ENCODE measurements at places on chromosomes 4 and X.

GRCh38 chr4:90025248-90025647, 101.9 kb upstream of the CCSER1 start:
- DNase-seq, result no peak

GRCh38 chr4:122764071-122764820, 31.7 kb downstream of the BBS12 start:
- no peak for DNase-seq

GRCh38 chr4:39353478-39354253, 12.5 kb downstream of the RFC1 start:
- DNase-seq, result no peak

- DNase-seq, result peak; percentile 47
Observed at GRCh38 chr4:71004281-71004851, 10.9 kb downstream of the DCK start.

- DNase-seq, result no peak
Observed at GRCh38 chr4:114334884-114335330, 263.7 kb upstream of the UGT8 start.

DNA sequence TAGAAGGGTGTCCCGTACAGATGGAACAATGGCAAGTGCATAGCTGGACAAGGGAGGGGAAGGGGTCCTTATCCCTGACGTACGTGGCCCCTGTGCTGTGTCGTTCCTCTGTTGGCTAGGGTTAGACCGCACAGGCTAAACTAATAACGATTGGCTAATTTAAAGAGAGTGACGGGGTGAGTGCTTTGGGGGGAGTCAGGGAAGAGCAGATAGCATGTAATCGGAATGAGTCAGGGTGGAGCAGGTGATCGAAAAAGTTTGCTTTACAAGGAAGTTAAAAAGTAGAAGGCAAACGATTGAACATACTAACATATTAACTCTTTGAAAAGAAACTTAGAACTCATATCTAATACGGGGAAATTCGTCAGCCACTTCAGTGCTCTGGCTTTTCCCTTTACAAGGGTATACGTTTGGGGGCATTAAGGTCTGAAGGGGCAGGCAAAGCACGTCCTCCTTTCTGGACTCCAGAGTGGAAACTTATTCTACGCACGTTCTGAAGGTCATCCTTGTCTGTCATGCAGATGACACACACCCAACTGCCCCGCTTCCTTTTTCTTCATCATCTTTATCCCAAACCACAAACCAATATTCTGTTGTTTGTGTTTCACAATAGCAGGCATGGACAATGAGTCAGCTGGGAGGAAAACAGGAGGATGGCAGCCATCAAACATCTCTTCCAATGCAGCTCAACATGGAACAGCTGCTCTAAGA, 10.2 kb upstream of the CRLF2 start:
- no peak for DNase-seq

DNA sequence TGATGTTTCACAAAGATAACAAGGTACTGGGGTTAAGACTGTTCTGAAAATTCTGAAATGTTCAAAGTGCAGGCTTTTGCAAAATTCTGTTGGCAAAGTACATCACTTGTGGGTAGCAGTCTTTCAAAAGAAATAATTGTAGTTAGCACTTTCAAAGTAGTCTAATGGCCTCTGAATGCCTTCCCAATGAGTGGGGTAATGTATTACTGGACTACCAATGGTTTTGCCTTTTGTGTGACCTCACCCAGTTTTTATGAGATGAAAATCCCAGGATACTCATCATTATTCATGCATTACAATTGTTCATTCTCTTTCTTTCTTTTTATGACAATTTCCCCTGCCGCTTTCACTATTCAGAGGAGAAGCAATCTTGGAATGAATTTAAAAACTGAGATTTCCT, 686.1 kb downstream of the GLUD2 start:
- DNase-seq, result no peak

DNA sequence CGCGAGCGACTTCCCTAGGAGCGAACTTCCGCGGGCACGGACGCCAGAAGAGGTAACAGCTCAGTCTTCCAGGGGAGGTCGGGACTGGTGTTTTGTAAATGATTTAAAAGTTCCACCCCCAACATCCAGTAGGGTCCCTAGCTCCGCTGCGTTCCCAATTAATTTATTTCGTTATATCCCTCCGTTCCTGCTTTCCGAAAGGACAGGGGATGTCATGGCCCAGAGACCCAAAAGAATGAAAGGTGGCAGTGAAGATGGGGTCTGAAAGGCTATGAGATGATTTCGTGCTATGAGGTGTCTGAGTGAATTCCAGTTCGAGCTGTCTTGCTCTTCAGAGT, 373 bp upstream of the SMIM43 start:
- DNase-seq, result no peak

DNA sequence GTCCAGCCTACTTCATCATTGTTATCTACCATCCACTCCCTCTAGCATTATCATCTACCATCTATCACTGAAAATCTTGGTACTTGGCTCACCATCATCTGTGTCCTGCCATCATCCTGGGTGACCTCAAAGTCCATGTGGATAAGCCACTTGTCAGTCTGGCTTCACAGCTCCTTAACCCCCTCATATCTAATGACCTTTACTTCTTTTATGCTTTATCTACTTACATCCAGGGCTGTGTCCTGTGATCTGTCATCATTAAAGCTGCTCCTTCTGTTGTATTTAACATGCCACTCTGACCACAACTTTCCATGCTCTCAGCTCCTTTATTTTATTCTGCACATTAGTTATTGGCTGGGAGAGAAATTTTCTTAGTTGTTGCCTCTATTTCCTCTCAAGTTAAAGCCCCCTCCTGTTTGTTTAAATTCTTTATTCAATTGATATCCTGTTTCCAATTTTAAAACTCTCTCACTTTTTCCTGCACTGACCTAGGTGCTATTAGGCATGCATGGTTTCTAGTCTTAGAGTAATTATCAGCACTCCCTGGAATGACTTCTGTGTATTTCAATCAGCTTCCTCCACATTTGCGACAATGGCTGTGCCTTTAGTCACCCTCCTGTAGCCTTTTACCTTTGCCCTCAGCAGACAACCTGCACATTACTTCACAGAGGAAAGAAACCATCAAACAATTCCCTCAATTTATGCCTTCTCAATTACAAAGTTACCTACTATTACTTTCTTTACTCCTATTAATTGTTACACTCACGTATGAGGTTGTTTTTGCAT, 8.1 kb upstream of the FABP2 start:
- DNase-seq, result no peak

DNA sequence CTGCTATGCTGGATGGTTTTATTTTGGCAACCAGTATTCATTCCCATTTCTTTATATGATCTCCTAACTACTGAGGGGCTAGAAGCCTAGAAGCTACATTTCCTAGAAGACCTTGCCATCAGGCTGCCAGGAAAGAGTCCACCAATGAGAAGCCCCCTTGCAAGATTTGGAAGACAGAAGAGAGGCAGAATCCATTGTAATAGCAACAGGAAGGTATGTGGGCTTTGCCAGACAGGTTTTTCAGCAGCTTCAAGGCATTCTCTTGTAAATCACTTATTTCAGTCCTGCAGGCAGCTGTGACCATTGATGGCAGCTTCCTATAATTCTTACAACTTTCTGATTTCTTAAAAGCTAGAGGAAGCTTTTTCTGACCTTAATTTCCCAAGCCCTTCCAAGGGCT, 148.3 kb upstream of the NHS start:
- no peak for DNase-seq

GRCh38 chr4:39608451-39608850, 30.2 kb downstream of the SMIM14 start:
- no peak for DNase-seq

- no peak for DNase-seq
Observed at GRCh38 chr4:111666826-111667360, 478.4 kb upstream of the FAM241A start.

DNA sequence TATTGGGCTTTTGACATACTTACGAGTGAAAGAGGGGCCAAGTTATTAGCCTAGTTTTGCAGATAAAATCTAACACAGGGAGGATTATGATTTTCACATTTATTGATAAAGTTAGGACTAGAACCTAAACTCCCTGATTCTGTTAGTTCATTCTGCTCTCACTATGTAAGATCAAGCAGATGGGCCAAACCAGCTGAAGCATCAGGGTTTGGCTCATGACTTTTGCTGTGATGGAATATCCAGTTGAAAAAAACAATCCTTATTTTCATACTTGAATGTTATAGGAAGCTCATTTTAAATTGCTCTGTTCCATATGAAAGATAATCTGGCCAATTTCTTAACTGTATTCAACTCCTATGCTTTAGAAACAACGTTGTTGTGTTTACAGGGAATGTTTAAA, 21.2 kb downstream of the SPRY1 start:
- DNase-seq, result no peak

DNA sequence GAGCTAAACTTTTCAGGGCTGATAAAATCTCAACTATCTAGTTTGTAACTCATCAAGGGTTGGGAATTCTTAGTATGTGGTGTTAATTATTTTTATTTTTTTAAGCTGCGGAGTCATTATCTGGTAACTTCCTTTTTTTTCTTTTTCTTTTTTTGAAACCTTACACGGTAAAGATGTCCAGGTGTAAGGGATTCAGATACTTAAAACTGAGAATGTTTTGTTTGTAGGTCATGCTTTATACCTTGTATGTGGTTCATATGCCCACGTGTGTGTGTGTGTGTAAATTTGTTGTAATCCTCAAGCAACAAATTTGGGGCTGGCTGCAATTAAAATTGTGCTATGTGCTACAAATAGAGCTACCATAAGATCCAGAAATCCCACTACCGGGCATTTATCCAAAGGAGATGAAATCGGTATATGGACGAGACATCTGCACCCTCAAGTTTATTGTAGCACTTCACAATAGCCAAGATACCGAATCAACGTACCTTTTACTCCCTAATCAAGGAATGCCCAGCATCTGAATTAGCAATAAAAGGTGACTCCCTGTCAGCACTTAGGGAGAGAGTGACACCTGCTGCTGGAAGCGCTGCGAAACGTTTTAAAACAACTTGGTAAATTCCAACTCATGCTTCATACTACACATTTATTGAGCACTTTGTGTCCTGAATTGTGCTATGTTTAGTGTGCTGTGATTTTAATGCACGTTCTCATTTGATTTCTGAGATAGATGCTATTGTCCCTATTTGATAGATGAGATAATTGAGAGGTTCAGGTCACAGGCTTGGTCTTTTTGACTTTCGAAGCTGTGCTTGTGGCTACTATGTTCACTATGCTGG, 16.1 kb downstream of the MSMO1 start:
- DNase-seq, result no peak

DNA sequence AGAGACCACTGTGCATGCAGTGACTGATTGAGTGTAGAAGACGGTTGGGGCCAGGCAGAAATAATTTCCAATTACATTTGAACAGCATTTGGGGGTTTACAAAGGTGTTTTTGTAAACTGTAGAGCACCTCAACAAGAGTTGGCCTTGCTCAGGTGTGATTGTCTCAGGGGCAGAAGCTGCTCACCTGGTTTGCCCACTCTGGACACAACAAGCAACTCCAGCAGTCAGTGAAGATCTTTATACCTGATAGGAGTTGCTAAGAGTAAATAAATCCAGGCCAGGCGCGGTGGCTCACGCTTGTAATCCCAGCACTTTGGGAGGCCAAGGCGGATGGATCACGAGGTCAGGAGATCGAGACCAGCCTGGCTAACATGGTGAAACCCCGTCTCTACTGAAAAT, 221.3 kb downstream of the RAB28 start:
- DNase-seq, result no peak

DNA sequence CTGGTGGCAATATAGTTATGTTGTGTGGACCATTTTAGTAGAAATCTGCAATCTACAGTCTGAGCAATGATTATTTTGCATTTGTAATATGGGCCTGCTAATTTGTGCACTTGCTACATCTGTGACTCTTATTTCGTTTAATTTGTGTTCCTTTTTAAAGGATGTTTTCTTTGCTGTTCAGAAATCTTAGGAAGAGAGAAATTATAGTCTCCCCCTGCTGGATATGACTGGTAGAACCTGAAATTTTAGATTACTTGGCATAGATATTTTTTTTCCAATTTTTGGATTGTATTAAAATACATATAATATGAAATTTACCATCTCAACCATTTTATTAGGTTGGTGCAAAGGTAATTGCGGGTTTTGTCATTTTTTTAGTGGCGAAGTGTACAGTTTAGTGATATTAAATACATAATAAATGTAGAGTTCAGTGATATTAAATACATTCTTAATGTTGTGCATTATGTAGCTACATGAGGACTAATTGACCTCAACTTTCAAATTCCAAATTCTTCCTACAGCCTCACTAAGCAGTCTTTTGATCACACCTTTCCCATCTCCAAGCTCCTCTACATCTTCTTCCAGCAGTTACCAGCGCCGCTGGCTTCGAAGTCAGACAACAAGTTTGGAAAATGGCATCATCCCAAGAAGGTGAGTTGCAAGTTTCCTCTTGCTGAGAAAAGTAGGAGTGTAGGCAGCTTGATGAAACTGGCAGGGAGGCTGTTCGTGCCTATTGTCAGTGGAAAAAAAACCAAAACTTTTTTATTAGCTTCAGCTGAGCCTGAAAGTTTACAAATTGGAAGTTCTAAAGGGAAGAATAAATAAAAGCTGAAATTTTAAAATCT, 82.2 kb downstream of the FNIP2 start:
- no peak for DNase-seq

GRCh38 chrX:29477878-29478277, 737.5 kb upstream of the MAGEB2 start:
- no peak for DNase-seq

DNA sequence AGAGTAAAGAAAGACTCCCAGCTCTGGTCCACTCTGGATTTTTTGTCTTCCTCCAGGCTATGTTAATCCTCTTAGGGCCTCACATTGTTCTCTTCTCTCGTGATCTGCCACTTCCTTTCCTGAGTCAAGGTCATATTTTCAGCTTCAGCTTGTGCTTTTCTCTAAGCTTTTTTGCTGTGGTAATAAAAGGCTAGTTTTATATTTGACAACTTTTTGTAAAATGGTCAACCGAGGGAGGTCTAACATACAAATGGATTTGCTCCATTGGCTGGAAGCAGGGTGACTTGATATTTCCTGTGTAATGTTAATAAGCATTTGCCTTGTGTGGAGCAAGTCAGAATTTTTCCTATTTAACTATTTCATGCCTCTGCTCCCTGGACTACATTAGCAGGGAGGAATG, 239.7 kb downstream of the RAB28 start:
- no peak for DNase-seq

- no peak for DNase-seq
Observed at GRCh38 chrX:75989806-75990590, 182.9 kb upstream of the PBDC1 start.

DNA sequence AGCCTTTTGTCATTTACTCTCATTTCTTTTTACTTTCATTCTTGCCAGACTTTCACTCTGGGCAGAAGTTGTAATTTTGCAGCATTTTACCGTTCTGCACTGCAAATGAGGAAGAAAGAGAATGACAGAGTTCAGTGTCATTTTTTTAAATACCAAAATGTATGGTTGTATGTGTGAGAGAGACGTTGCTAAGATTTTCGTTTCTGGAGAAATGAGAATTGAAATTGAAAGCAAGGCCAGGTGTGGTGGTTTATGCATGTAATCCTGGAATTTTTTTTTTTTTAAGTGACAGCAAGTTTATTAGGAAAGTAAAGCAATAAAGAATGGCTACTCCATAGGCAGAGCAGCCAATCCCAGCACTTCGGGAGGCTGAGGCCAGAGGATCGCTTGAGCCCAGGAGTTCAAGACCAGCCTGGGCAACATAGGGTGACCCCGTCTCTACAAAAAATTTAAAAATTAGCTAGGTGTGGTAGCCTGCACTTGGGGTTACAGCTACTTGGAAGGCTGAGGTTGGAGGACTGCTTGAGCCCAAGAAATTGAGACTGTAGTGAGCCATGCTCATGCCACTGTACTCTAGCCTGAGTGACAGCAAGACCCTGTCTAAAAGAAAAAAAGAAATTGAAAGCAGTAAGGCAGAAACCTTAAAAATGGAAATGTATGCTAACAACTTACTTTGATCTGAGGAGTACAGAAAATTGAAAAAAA, 12.9 kb downstream of the DCK start:
- DNase-seq, result no peak
